Sciatic nerve (tissue), 2 donors: ENCODE measurements at places on chromosomes 1 and 21.

DNA sequence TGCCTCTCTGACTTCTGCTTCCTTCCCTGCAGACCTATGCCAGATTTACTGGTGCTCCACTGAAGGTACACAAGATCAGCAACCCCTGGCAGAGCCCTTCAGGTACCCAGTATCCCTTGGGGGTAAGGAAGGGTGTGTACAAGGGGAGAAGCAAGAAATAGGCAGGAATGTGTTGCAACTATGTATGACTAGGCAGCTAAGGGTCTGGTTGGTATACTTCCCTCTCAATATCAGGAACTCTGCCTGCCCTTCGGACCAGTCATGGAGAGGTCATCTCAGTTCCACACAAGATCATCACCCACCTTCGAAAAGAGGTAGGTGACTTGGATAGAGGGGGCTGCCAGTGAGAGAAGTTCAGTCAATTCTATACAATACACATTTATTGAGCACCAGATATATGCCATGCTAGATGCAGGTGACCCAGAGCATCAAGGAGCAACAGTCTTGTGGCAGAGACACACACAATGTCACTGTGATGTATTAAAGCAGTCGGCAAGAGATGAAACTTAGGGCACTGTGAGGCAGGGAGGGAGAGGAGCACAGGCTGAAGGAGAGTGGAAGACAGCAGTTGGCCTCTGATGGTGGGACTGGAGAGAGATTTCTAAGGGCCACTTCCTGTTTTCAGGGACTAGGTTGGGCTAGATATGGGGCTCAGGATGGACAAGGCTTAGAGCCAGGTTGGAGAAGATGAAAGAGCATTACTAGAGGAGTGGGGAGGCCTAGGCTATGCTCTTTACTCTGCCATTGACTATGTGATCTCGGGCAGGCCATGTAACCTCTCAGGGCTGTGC, 2.0 kb downstream of the MTX1 start:
- no peak for DNase-seq

GRCh38 chr1:217857061-217857460, 225.9 kb downstream of the SPATA17 start:
- no peak for DNase-seq

DNA sequence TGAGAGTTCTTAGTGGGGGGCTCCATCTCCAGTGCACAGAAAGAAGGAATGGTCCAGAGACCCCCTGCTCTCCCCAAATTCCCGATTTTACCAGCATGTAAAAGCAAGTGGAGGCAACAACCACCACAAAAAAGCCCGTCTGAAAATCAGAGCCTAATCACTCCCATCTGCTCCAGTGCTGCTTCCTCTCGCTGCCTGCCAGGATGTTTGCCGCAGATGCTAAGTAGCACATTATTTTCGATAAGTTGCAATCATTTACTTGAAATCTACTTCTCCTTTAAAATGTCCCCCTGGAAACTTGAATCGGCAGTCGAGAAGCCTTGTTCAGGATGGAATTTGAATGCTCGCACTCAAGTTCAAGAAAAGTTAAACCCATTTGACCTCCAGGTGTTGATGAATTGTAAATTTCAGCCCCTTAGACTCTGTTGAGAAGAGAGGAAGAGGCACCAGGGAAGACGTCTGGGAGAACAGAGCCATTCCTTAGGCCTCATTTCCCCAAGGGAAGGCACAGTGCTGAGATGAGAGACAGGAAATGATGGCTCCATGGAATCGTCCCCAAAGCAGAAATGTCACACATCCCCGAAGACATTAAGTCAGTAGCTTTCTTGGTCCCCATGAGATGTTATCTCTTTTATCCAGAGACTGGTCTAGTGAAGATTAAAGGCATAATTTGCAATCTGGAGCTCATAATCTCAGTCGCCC, 221.3 kb downstream of the PBX1 start:
- DNase-seq = no peak

GRCh38 chr1:228508840-228509415, 21.7 kb downstream of the RNF187 start:
- no peak for DNase-seq

DNA sequence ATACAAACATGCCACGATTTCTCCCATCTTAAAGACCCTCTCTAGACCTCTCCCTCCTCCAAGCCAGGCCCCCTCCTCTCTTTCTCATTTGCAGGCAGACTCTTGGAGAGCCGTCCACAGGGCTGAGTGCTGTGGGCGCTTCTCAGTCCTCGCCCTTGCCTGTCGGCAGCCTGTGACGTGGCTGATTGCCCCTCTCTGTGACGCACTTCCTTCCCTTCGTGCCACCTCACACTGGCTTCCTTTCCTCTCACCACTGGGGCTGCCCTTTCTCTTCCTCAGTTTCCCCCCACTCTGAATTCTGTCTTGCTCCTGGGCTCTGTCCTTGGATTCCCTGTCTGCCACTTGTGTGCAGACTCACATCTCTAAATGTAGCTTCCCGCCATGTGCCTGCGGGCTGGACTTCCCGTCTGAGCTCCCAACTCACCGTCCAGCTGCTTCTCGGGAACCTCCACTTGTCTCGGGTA, 227.2 kb downstream of the CAMTA1 start:
- no peak for DNase-seq

DNA sequence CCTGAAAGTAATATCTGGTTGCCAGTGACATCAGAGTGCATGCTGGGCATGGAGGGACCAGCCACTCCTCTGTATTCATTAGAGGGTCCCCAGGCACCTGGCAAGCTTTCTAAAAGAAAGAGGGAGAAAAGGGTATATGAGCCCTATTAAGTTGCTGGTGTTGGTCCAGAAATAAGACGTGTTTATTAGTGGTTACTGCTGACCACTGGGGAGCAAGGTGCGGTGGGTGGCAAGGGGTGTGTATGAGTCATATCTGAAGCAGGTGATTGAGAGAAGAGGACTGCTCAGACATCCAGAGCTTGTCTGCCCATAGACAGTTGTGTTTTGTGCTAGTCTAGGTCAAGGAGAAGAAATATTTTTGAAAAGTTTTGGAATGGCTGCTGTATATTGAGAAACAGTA, 298.1 kb downstream of the TM2D1 start:
- DNase-seq = no peak

- DNase-seq = no peak
These were observed 35.7 kb downstream of the NEK2 start for GRCh38 chr1:211639475-211640300.

DNA sequence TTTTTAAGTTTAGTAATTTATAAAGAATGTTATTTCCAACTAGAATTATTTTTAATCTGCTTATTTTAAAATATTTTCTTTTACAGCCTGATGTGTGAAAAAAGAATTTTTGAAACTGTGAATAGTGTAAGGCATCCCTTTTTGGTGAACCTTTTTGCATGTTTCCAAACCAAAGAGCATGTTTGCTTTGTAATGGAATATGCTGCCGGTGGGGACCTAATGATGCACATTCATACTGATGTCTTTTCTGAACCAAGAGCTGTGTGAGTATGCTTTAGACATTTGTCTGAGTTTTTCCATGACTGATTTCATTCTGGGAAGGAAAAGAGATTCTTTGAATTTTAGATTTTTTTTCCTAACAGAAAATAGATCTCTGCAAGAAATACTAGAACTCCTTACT, 77.9 kb downstream of the GTF2B start:
- no peak for DNase-seq

DNA sequence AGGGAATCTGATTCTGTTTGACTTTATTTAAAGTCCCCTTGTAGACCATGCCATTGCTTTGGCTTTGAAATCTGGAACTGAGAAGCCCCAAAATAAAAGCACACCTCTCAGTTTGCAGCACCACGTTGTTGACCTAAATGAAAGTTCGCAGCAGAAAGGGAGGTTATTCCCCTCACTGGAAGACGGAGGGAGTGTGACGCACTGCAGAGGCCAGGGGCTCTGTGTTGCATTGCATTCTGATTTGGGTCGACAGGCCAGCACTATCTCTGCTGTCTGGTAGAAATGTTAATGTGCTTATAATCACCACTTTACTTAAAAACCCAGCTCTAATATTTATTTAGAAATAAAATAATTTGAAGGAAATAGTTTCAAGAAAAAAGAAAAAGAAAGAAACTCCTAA, 675.2 kb upstream of the NR5A2 start:
- no peak for DNase-seq

DNA sequence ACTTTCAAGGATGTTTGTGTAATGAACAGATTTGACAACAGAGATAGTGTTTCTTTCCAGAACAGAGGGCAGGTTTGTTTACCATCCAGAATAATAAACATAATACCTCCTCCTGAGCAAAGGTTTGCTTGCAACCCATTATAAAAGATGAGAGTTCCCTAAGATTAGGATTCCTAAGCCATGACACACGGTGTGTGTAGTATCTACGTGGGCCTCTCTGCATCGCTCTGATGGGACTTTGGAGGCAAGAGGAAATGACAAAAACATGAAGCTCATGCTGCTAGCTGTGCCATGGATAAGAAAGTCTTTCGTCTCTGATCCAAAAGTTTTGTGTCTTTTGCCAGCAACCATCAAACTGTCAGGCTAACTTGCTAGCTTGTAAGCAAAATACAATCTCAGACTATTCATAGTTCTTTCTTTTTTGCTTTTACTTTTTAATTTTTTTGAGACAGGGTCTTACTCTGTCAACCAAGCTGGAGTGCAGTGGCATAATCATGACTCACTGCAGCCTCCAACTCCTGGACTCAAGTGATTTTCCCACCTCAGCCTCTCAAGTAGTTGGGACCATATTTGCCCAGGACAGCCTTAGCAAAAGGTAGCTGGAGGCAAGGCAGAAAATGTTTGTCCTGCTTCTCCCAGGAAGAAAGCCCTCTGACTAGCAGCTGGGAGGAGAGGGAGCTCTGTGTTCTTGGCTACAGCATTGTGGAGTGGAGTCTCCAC, 81.1 kb downstream of the LHX4 start:
- DNase-seq = no peak

- no peak for DNase-seq
These were observed 9.9 kb upstream of the DYRK1A start for GRCh38 chr21:37356706-37357105.

- DNase-seq = peak; percentile 85
These were observed 20.3 kb upstream of the SLC5A9 start for GRCh38 chr1:48202030-48202752.

DNA sequence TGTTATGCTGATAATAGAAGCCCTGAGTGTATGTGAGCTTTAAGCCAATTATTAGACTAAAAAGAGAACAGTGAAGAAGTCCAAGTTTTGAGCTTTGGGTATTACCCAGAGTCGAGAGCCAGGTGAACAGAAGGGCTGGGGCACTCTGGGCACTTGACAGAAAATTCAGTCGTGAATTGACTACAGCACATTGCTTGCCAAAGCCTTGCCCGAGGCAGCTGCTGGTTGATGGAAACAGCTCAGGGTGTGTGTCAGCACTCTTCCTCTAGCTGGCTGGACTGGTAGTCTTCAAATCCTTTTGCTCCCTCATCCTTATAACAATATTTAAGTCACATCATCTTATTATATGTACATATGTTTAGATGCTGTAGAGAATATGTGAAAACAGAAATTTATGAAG, 21.3 kb downstream of the PDE4B start:
- no peak for DNase-seq
